Lung (tissue), 17 donors: ENCODE measurements at places on chromosomes 3 and 15. TPM values are rescaled to one million over a fixed set of nuclear protein-coding genes. Genes with fewer than 3 reads are reported as not detected.

GRCh38 chr3:189236352-189236751, 64.6 kb downstream of the TPRG1 start:
- no peak for DNase-seq

DNA sequence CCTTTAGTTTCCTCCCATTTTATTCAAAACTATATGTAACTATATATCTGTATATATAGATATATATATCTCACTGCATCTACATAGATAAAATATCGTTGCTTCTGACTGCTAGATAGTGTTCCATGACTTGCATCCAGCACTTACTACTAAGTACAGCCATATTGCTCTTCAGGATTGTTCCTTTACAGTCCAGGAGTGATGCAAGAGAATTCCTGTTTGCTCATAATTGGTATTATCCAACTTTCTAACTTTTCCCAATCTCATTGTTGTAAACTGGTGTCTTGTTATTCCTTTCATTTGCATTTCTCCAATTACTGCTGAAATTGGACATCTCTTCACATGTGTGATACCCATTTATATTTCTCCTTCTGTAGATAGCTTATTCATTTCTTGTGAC, 99.8 kb upstream of the STRIT1 start:
- DNase-seq = no peak

GRCh38 chr3:142623194-142623593, 27.0 kb downstream of the PLS1 start:
- DNase-seq = no peak

Gene TNK2
- 15.0 TPM for total RNA-seq

Gene WDR72
- total RNA-seq = 0.55 TPM

Gene ADAMTS9
- 46.2 TPM for total RNA-seq

Gene CCDC39
- 6.7 TPM for total RNA-seq

Gene EFCAB12
- total RNA-seq = 3.8 TPM

DNA sequence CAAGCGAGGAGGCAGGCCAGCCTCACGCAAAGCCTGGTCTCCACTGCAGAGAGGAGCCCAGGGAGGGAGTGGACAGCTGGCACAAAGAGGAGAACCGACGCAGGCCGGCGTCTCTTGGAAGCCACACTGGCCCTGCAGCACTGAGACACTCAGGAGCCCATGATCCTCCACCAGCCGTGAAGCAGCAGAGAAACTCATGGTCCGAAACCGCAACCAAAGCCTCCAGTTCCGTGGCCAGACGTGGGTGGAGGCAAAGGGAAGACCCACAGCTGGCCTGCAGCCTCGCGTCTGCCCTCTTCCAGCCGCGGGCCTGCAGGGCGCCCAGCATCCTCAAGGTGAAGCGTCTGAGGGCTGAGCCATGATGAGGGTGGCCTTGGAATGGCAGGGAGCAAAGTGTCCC, 62.2 kb upstream of the SEC61A1 start:
- DNase-seq = no peak

Gene TRAT1
- 2.4 TPM for total RNA-seq

DNA sequence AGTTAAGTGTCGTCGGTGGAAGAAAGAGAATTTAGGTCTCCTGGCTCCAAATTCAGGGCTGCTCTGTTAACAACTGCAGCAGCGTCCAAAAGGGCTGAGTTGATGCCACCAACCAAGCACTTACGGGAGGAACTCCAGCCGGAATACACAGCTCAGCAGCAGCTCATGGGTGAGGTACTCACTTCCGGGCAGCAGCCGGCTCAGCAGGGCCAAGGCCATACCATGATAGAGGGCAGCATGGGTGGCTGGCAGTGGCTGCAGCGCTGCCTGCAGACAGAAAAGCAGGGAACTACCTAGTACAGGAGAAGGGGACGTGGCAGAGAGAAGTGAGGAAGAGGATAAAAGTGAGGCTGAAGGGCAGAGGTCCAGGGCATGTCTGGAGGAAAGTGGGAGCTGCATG, 8.0 kb upstream of the LTK start:
- DNase-seq = no peak

DNA sequence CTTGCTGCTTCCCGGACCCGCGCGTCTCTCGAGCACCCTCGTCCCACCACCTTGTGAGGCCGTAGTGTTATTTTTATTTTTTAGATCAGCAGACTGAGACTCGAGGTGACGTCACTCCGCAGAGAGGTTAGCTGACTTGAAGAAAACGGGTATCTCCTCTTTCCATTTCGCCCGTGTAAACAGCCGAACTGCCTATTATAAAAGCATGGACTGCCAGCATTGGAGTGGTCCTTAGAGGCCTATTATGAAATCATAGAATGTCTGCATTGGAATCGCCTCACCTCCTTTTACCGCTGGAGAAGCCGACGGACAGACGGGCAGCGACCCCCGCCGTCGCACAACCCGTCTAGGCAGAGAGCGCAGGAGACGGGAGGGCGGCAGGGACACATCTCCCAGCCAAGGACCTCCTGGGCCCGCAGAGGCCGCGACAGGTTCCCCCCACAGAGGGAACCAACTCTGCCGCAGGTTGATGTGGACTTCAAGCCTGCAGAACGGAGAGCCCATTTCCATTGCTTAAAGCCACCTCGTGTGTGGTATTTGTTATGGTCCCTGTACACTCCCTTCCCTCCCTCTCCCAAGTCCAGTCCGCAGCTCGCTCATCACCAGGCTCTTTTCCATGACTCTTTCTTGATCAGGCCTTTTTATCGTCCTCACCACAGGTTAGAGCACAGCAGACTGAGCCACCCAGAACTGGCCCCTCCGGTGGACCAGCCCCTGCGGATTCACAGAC, 540 bp upstream of the PPP1R2 start:
- DNase-seq = no peak

DNA sequence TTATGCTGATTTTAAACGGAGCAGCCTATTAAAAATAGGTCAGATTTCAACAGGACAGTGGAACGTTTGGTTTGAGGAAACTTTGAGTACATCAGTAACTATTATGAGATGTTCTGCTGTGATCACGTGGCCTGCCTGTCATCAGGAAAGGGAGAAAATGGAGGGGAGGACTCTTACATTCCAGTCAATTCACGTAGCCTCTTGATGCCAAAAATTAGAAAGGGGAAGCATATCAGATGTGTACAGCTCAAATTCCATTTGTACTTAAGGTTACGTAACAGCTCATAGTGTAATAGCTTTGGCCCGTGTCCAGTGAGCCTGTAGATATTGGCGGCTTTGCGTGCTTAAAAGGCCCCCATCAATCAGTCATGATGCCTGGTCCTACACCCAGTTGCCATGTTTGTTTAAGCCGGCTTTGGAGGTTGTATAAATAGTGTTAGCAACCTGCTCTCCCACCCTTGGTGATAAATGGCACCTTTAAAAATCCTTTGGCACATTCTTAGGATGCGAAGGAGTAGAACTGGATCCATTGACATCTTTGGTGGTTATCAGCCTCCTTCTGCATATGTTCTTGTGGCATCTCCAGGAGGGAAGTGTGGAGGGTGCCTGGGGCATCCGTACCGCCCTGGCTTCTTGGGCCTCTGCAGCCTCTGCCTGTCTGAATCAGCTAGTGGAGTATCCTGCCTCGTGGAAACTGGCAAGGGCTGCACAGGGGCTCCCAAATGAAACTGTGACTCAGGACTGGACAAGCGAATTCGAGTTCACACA, 163.9 kb downstream of the THSD4 start:
- peak; percentile 83 for DNase-seq

Gene EPM2AIP1
- 62.6 TPM for total RNA-seq

- no peak for DNase-seq
Measured at GRCh38 chr3:133701435-133702358, 40.0 kb upstream of the TOPBP1 start.

GRCh38 chr3:126112531-126113237, 28.8 kb upstream of the SLC41A3 start:
- no peak for DNase-seq

DNA sequence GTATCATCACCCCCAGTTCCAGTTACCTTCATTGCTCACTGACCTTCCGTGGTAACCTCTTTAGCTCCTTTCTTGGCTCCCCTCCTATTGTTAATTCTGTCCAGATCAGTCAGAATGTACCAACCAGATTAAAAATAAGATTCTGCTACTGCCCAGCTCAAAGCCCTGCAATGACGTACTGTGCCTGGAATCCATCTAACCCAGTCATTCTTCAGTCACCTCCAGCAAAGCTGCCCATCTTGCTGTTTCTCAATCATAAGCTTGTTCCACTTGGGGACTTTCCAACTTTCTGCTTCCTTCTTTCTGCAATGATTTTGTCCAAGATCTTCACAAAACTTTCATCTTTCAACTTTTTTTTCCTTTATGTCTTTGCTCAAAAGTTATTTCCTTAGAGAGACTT, 512.0 kb upstream of the ZNF385D start:
- DNase-seq = peak; percentile 52

- DNase-seq = no peak
Measured at GRCh38 chr3:39531665-39532064, 64.2 kb downstream of the MOBP start.

Gene GJD2
- total RNA-seq = not detected

DNA sequence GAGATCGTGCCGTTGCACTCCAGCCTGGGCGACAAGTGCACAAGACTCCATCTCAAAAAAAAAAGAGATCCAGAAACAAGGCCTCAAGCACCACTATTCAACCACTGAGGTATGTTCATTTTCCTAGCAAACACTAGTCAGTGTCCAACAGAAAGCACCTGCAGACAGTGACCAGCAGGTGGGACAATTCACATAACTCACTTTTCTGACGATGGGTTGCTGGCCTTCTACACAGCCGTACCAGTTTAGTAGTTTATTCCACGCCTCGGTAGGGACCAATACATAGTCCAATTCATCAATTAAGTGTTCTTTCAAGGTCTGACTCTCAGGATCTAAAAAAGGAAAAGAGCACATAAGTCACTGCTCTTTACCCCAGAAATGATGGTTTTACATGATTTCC, 12.4 kb downstream of the USP4 start:
- DNase-seq = no peak

GRCh38 chr15:58221591-58222241, 83.5 kb downstream of the AQP9 start:
- DNase-seq = no peak

Gene WWTR1
- 186 TPM for total RNA-seq

DNA sequence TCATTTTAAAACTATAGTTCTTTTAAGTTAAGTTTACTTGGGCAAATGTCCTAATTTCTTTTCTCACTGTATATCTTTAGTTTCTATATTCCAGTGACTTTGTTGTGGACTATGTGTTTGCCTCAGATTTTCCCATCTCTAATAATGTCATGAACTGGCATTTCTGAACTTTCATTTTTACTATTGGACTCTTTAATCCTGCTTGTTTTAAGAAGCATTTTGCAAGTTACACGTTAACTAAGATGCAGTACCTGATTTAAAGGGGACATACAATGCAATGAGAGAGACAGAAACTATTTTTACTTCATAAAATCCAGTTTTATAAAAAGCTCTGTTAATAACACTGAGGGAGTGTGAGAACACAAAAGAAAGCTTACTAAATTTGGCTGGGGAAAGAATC, 58.6 kb upstream of the PHLDB2 start:
- no peak for DNase-seq

DNA sequence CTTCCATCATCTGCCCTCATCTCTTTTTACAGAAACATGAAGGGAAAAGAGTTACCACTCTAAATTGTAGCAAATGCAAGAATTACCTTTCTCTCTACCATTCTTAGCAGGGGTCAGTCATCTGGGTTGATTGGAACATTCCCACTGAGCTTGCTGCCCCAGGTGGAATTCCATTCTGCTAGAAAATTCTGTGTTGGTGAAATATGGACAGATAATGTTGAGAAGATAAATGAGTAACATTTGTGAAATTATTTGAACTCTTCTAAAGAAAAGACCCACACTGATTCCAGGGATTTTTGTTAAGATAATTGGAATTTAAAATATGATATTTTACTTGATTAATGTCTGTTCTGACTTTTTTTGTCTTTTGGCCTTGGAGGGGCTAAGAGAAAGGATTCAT, 11.0 kb upstream of the CPA3 start:
- DNase-seq = no peak
